ENCODE measurements at places on chromosomes 3 and 15.

DNA sequence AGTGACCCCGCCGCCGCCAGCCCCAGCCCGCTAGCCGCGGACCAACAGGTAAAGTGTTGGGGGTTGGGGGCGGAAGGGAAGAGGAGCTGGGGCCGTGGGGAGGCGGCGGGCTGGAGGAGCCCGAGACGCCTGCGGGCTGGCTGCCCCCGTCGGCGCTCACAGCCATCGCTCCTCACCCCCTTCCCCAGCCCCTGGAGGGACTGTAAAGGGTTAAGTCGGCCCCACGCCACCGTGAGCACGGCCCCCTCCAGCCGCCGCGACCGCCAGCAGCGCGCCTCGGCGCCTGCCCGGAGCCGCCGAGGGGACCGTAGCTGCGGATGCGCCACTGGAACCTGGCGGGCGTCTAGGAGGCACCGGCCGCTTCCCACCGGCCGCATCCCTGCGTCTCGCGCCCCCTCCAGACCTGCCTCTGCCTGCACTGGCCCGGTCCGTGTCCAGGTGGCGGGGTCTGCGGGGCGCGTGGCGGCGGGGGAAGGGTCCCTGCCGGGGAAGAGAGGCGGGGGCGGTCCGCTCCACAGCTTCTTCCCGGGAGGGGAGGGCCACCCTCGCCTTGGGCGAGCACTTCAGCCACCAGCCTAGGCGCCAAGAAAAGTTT lies 522 bp downstream of the MED12L start:
- peak; percentile 4 for DNase-seq

DNA sequence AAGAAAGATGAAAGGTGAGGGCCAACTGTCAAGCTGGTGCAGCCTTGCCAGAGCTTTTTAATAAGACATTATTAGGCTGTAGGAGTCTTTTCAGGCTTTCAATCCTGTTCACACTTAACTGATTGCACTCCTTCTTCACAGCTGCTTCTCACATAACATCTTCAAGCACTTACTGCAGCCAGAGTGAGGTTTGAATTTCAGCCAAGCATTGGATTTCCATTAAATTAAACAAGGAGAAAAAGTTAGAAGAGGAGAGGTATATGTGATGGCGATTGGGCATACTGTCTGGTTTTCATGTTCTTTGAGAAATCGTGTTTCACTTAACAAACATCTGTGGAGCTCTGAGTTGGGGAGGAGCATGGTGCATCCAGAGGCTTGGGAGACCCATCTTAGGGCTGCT lies 392.8 kb upstream of the LRRC3B start:
- DNase-seq: no peak

GRCh38 chr15:54364961-54365360 lies 386.7 kb downstream of the UNC13C start:
- DNase-seq: no peak

GRCh38 chr3:141050576-141051442 lies at the start of gene SPSB4:
Gene SPSB4 (plus strand): TSS chr3:141051347. CDS start chr3:141066105, 14,758 bp downstream.
- peak; percentile 18 for DNase-seq

- peak; percentile 17 for DNase-seq
Observed at GRCh38 chr15:34986771-34987480, 1.2 kb downstream of the ZNF770 start.

- no peak for DNase-seq
Observed at GRCh38 chr3:57577801-57578200, 19.3 kb downstream of the ARF4 start.

DNA sequence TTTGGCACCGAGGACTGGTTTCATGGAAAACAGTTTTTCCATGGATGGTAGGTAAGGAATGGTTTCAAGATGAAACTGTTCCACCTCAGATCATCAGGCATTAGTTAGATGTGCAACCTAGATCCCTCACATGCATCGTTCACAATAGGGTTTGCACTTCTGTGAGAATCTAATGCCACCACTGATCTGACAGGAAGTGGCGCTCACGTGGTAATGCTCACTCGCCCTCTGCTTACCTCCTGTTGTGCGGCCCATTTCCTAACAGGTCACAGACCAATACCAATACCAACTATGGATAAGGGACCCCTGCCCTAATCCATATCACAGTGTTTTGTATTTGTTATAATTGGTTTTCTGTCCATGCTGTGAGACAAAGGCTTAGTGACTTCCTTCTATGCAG lies 58.9 kb downstream of the SLMAP start:
- no peak for DNase-seq

DNA sequence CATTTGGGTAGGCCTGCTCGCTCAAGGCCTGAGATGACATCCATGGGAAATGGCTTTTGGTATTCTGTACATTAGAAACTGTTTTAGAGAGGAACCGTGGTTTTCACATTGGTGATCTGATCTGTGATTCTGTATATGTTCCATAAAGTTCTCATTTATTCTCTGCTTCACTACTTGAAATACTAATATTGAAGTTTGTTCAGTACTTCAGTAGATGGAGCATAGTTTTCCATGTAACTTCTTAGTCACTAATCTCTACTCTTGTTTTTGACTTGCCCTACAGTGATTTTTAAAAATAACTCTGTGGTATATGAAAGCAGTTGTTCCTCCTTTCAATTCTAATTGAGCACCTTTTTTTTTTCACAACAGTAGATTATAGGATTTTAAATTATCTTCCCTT lies 66.5 kb downstream of the MBNL1 start:
- no peak for DNase-seq

- peak; percentile 75 for DNase-seq
Observed at GRCh38 chr3:160564949-160565441, 376 bp downstream of the KPNA4 start.

DNA sequence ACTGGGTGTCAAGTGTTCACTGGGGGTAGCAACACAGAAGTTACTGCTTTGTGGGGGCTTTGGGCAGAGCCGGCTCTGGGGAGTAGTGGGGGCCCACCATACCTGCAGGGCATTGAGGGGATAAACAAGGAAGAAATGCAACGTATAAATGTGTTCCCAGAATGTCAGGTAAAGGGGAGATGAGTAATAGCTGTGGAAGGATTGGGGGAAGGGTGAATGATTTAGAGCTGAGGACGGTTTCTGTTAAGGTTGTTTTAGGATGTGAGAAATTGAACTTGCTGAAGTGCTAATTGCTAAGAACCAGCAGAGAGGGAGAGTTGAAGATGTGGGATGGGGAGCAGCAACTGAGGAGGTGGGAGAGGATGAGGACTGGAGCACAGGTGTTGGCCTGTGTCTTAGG lies 10.7 kb downstream of the SCG5 start:
- DNase-seq: no peak

DNA sequence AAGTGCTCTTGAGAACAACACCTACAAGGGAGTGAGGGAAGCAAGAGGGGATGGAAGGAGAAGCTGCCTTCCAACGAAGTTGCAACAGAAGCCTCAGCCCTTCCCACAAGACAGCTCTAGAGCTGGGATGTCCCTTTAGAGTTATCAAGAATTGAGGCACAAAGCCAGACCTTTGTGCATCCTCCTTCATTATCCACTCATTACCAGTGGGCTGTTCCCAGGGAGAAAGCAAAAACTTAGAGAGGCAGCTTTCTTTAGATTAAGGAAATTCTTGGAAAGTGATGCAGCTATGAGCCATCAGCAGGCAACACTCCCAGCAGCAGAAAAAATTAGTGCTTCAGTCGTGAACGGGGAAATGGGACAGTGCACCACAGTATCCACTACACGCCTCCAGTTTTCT lies 10.6 kb upstream of the CD96 start:
- no peak for DNase-seq

- DNase-seq: no peak
Observed at GRCh38 chr3:177681852-177682251, 484.6 kb upstream of the TBL1XR1 start.

DNA sequence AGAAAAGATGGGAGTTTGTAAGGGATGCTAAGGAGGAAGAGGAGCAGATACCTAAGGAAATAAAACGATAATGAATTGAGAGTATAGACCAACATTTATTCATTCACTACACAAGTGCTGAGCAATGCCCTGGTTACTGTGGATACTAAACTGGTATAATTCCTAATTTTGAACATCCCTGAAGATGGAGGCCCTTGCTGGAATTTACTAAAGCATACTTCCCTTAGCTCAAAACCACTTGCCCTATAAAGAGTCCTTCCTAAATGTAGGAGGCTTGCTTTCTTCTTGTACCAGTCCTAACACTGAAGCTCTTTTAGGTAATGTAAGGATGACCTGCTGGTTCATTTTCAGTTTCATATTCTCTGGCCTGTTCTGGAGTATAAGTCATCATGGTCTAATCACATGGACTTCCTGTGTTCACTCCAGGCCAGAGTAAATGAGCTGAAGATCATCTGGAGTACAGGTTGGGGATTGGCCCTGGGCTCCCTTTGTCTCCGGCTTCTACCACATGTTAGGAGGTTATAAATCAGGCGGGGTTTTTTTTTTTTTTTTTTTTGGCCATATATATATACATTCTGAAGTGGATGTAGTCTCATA lies 40.1 kb upstream of the MTMR10 start:
- DNase-seq: peak; percentile 62

GRCh38 chr3:25817107-25817506 lies 27.2 kb downstream of the OXSM start:
- no peak for DNase-seq

GRCh38 chr15:32953533-32953910 lies 235.7 kb downstream of the GREM1 start:
- DNase-seq: no peak

- no peak for DNase-seq
Observed at GRCh38 chr3:97970956-97971620, 1.1 kb downstream of the RIOX2 start.

- no peak for DNase-seq
Observed at GRCh38 chr15:42849836-42850235, 70.7 kb downstream of the TTBK2 start.

- DNase-seq: peak; percentile 22
Observed at GRCh38 chr15:90160781-90161727, 40.1 kb upstream of the SEMA4B start.

DNA sequence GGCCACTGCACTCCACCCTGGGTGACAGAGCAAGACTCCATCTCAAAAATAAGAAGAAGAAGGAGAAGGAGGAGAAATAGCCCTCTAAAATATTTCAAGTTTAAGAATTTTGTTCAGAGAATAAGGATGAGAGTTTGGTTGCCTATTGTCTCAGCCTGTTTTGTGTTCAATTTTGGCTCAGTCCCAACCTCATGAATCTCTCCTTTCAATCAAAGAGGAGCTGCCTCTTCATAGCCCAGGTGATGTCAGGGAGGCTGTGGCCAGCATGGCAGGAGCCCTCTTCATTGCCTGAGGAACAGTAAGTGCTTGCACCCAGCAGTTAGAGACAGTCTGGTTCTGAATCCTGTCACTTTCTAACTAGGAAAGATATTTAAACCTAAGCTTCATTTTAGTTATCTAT lies 55.0 kb downstream of the BDH1 start:
- no peak for DNase-seq

GRCh38 chr3:193997228-193998122 lies 138.5 kb upstream of the HES1 start:
- DNase-seq: no peak

GRCh38 chr15:63517628-63518027 lies 13.2 kb downstream of the USP3 start:
- no peak for DNase-seq

GRCh38 chr3:53616321-53616720 lies 121.9 kb downstream of the CACNA1D start:
- no peak for DNase-seq

- peak; percentile 73 for DNase-seq
Observed at GRCh38 chr15:31489801-31490646, 163.4 kb downstream of the KLF13 start.

DNA sequence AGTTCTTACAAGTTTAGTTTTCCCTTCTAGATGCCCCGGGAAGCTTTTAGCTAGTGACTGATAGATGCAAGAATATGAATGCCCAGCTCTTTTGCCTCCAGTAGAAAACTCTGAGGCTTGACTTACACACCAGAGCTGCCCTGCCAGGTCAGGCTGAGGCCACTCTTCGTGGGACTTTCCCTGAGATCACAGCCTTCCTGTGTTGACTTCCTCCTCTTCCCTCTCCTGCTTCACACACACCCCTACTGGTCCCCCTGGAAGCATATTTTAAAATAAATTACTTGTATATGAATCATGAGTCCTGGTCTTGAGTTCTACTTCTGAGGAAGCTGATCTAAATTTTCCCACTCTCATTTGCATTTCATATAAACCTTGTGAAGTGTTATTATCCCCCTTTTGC lies 413.7 kb downstream of the PDCD6IP start:
- peak; percentile 88 for DNase-seq

- no peak for DNase-seq
Observed at GRCh38 chr3:197949191-197949777, 706 bp upstream of the RPL35A start.

DNA sequence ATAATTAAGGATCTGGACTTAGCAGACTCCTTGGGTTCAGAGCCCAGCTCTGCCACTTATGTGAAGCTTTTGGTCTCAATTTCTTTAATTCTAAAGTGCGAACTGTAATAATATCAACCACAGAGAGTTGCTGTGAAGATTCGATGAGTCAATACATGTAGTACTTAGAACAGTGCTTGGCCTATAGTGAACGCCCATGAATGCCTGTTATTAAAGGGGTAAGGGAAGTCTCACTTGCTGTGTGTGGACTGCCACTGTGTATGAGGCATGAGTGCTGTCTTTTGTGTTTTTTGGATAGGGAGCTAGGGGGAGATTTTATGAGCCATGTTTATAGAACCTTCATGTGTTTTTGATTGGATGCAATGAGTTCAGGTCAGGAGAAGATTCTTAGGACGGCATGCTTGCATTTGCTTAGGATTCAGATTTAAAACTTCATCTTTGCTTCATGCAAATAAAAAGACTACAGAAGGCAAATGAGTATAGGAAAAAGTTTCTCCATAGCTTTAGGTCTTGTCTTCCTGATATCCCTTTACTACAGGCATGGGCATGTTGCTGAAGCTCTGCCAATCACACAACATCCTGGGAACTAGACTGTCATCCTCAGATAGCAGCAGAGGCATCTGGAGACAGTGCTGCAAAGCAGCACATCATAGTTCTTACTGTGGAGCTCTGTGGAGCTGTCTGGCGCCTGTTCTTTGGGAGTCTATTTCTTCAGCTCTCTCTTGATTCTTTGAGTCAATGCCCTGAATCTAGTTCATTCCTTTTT lies 50.0 kb downstream of the PLS1 start:
- DNase-seq: no peak

DNA sequence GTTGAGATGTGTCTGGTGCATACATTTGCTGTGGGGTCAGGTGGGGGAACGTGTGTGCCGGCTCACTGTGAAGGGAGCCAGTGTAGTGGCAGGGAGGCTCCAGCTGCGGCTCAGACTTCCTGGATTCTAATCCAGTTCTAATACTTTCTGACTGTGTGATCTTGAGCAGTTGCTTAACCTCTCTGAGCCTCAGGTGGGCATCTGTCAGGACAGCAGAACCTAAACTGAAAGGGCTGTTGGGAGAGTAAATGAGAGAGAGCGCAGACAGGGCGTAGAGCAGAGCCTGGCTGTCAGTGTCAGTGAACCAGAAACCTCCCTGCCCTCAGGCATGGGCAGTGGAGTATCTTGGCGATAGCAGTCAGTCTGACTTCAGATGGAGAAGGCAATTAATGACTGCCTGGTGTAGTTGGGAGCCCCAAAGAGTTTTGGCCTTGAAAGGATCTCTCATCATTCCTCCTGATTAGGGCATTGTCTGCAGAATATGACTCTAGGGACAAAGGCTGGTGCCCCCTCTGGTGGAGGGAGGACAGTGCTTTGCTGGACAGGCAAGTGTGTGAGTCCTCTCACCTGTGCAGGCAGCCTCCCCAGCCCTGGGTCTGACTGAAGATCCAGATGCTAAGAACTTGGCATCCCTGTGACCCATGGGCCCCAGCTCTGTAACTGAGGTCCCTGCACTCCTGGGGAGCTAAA lies 9.6 kb downstream of the KBTBD13 start:
- peak; percentile 18 for DNase-seq

All from lung microvascular endothelial cell (primary cell).